ENCODE measurements at places on chromosomes 2 and 18. TPM values are rescaled to one million over a fixed set of nuclear protein-coding genes. Genes with fewer than 3 reads are reported as not detected.

DNA sequence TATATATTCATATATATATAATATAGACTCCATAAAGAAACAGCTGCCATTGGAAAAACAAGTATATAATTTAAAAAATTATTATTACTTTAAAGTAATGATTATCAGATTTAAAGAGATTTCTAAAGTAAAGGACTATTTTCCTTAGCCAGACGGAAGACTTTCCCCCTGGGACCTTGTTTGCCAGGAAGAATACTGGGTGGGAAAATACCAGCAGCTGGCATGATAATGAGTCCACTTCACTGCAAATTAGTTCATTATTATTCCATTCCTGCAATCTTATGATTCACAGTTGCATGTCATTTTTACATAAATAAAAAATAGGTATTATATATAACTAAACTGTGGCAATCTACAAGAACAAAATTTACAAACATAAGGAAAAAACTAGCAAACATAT lies 339.8 kb upstream of the CDH7 start:
- no peak for DNase-seq

GRCh38 chr2:49113046-49113445 lies 41.3 kb downstream of the FSHR start:
- DNase-seq = no peak

Gene DOK6
- polyA plus RNA-seq = 16.3 TPM

DNA sequence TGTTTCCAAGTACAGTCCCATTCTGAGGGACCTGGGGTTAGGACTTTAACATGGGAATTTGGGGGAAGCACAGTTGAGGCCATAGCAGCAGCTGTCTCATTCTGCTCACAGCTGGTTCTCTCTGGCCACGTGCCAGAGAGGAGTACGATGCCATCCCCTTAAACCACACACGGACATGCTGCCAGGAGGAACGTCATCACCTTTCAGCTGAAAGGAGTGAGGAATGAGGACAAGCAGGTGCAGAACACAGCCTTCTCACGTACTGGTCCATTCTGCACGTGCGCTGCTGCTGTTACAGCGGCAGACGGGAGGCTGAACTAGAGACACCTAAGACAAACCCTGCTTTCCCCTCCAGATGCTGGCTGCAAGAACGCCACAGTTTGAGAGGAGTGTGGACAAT lies 33.5 kb downstream of the ODC1 start:
- DNase-seq = no peak

- no peak for DNase-seq
Observed at GRCh38 chr18:24180048-24180447, 41.2 kb downstream of the CABYR start.

Gene KIAA2012
- 0.21 TPM for polyA plus RNA-seq

Gene GCG
- not detected for polyA plus RNA-seq

DNA sequence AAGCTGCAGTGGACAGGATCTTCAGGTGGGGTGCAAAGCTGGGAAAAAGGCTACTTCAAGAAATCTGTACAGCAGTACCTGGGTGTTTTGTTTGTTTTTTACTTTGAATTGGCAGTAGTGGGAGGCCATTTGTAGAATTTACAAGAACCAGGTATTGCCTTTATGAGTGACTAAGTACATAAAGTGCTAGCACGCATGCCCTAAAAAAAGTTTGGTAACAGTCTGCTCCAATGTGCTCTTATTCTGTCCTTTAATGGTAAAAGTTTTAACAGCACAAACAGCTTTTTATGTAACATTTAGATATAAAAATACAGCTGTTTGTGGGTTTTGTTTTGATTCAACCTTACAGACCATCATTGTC lies 17.2 kb downstream of the REV1 start:
- DNase-seq = no peak

Gene ATP6V1B1
- 74.9 TPM for polyA plus RNA-seq
